ENCODE measurements at places on chromosomes 1 and 21. TPM values are rescaled to one million over a fixed set of nuclear protein-coding genes. Genes with fewer than 3 reads are reported as not detected.

GRCh38 chr1:56404561-56405030 lies 174.8 kb downstream of the PLPP3 start:
- DNase-seq, result no peak
- peaks cover 10% of the 10 kb centered on the region for H3K4me1 ChIP-seq
- peak overlapping the region; percentile 11 for H3K4me3 ChIP-seq
- no peaks in the 10 kb centered on the region for H3K27me3 ChIP-seq

DNA sequence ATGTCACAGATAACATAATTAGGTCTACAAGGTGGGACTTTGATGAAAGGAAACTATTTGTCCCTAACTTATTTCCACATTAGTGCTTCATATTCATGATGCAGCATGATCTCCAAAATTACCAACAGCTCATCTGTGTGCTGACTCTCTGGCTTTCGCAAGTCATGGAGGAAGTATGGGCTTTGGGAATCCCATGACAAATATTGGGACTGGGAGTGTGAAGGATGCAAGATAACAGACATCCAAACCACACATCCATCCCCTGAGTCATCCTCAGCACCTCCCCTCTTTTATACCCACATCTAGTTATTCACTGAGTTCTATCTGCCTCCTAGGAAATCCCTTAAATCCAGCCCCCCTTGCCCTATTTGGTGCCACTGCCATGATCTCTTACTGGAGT lies 102.8 kb upstream of the COL24A1 start:
- no peaks in the 10 kb centered on the region for H3K36me3 ChIP-seq
- no peaks in the 10 kb centered on the region for H3K4me1 ChIP-seq
- H3K27me3 ChIP-seq, result no peaks in the 10 kb centered on the region

DNA sequence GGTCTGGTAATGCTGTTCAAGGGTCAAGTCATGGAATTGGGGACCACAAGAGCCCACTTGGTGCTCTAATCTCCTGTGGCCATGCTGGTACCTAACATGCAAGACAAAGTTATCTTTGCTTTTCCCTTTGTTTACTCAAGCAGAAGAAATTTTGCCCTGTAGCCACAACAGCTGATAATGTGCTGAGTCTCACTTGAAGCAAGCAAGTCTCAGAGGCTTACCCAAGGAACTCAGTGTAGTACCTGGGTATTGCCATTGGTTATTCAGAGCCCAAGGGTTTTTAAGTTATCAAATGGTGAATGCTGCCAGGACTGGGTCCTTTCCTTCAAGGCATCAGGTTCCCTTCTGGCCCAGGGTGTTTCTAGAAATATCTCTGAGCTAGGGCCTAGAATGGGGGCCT lies 198.9 kb upstream of the RNPC3 start:
- H3K4me1 ChIP-seq, result no peaks in the 10 kb centered on the region
- DNase-seq, result no peak
- H3K27me3 ChIP-seq, result no peaks in the 10 kb centered on the region

- H3K27ac ChIP-seq, result no peak overlapping the region
- no peak overlapping the region for H3K4me3 ChIP-seq
- no peak for DNase-seq
- peaks cover 24% of the 10 kb centered on the region for H3K36me3 ChIP-seq
Observed at GRCh38 chr1:226884116-226884625, 13.8 kb downstream of the PSEN2 start.

DNA sequence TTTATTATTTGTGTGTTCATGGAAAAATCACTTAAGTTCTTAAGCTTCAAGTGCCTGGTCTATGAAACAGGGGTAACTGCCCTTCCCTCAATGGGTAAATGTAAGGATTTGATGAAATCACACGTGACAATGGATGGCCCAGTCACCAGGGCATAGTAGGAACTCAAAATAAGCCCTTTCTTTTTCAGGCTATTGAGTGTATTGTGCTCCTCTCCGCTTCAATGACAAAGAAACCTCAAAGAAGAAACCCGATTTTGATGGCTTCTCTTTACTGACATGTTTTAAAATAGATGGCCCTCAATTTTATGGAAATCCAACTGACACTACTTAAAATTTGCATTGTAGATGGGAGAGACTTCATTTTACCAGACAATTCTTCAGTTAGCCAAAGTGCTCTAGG lies 543.5 kb downstream of the OMA1 start:
- H3K4me3 ChIP-seq, result no peak overlapping the region
- no peak for DNase-seq
- H3K36me3 ChIP-seq, result no peaks in the 10 kb centered on the region
- no peak overlapping the region for H3K27ac ChIP-seq
- H3K27me3 ChIP-seq, result no peaks in the 10 kb centered on the region

DNA sequence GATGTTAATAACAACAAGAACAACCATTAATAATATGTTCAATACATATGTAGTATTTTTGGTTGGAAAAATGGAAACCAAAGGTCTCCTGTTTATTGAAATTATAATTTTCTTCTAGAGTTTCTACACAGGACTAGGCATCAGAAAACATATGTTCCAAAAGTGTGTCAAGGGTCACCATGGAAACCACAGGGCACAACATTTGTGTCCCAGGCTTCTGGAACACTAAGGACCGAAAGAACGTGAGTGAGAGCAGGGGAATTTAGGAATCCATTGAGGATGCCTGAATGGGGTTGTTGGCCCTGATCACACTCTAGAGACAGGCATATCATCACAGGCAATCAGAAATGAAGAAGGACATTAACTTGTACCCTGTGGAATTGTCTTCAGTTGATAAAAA lies 7.5 kb upstream of the CDC14A start:
- no peak overlapping the region for H3K27ac ChIP-seq
- no peaks in the 10 kb centered on the region for H3K36me3 ChIP-seq
- no peaks in the 10 kb centered on the region for H3K4me1 ChIP-seq
- H3K4me3 ChIP-seq, result no peak overlapping the region
- no peak for DNase-seq
- H3K27me3 ChIP-seq, result no peaks in the 10 kb centered on the region

DNA sequence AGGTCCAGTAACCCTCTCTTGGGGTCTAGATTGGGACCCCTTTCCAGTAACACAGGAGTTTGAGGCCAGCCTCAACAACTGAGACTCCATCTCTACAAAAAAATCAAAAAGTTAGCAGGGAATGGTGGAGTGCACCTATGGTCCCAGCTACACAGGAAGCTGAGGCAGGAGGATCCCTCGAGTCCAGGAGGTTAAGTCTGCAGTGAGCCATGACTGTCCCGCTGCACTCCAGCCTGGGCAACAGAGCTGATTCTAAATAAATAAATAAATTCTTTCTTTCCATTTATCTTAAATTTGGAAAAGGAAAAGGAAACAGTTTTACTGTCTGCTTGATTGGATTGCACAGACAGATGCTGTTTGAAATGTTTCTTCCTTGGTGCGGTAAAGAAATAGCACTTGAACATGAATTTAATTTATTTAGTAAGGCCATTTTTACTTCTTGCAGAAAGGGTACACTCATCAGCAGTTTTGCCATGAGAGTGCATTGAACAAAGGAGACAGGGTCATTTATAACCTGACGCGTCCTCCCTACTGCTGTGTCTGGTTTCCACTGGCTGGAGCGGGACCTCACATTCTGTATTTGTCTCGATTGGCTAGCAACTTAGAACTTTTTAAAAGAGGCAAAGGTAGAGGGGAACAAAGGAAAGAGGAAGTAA lies 37.0 kb upstream of the ZNF496 start:
- no peaks in the 10 kb centered on the region for H3K4me1 ChIP-seq
- no peak overlapping the region for H3K4me3 ChIP-seq
- H3K27ac ChIP-seq, result no peak overlapping the region
- no peak for DNase-seq

OPRD1 gene
- total RNA-seq, result not detected

FAM72B gene
- not detected for total RNA-seq

KRTAP19-3 gene
- total RNA-seq, result not detected

TRIM46 gene
- total RNA-seq, result not detected

TNN gene
- total RNA-seq, result 0.11 TPM

HAO2 gene
- total RNA-seq, result not detected

All from ascending aorta (tissue), 2 donors.